ENCODE measurements at places on chromosomes 11 and 22. TPM values are rescaled to one million over a fixed set of nuclear protein-coding genes. Genes with fewer than 3 reads are reported as not detected.

The TRIM51 gene
- not detected for total RNA-seq

- H3K27me3 ChIP-seq = no peaks in the 10 kb centered on the region
- H3K27ac ChIP-seq = no peak overlapping the region
- no peaks in the 10 kb centered on the region for H3K36me3 ChIP-seq
- peak overlapping the region; percentile 90 for H3K4me3 ChIP-seq
- peaks cover 33% of the 10 kb centered on the region for H3K4me1 ChIP-seq
These were observed 1.4 kb upstream of the SERPINH1 start for GRCh38 chr11:75560644-75561043.

DNA sequence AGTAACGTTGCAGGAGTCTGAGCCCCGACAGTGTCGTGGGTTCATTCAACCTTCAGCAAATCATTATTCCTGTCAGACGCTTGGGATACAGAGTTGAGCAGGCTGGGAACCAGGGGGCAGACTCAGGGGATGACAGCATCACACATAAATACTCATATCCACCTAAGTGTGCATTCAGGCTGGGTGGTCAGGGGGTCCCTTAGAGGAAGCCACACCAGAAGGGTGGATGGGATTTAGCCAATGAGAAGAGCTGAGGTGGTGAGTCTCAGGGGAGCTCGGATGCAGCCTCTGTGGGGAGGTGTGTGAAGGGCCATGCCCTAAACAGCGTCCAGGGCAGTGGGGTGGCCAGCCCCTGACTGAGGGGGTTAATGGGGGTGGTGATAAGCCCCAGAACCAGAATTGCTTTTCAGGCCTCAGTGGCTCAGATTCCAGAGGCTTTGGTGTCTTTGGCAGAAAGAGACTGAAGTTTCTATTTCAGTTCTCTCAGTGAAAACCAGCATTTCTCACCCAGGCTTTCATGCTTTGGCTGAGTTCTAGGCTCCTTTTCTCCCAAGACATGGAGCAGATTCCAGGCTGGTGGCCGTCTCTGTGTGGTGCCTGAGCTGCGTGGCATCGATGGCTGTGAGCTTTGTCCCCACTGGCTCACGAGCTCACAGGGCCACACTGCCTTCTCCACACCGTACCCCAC lies 83.9 kb upstream of the CLDN5 start:
- no peak overlapping the region for H3K27ac ChIP-seq
- H3K36me3 ChIP-seq = no peaks in the 10 kb centered on the region

The RAB3IL1 gene
- not detected for total RNA-seq

GRCh38 chr11:61923166-61924063 lies 6.0 kb upstream of the RAB3IL1 start:
- no peaks in the 10 kb centered on the region for H3K36me3 ChIP-seq
- no peak overlapping the region for H3K27ac ChIP-seq
- no peak for DNase-seq

DNA sequence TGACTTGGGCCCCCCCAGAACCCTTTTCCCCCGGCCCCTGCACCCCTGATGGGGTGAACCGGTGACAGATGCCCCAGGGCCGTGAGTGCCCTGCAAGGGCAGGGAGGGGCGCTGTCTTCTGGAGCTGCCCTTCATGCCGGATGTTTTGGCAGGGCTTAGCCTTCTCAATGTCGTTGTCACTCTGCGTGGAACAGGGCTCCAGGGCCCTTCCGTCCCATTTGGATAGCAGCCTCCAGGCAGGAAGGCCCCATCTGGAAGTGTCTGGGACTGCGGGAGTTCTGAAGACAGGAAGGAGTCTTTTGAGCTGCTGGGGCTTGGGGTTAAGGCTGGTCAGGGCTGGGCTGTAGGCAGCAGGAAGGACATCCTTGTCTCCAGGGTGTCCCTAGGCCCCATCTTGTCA lies 4.6 kb downstream of the FRMD8 start:
- no peak overlapping the region for H3K4me3 ChIP-seq
- peaks cover 6% of the 10 kb centered on the region for H3K36me3 ChIP-seq
- no peak overlapping the region for H3K27ac ChIP-seq
- H3K4me1 ChIP-seq = peaks cover 35% of the 10 kb centered on the region

- H3K36me3 ChIP-seq = no peaks in the 10 kb centered on the region
- H3K27me3 ChIP-seq = no peaks in the 10 kb centered on the region
- H3K4me1 ChIP-seq = no peaks in the 10 kb centered on the region
These were observed 7.6 kb downstream of the NECTIN1 start for GRCh38 chr11:119721129-119722120.

GRCh38 chr11:69447786-69448185 lies 33.7 kb upstream of the LINC01488 start:
- H3K4me3 ChIP-seq = no peak overlapping the region
- H3K4me1 ChIP-seq = peaks cover 11% of the 10 kb centered on the region
- DNase-seq = no peak
- H3K27me3 ChIP-seq = peaks cover 38% of the 10 kb centered on the region
- H3K27ac ChIP-seq = no peak overlapping the region
- no peaks in the 10 kb centered on the region for H3K36me3 ChIP-seq

The SPECC1L gene
- total RNA-seq = 47.7 TPM

The PRODH gene
- not detected for total RNA-seq

DNA sequence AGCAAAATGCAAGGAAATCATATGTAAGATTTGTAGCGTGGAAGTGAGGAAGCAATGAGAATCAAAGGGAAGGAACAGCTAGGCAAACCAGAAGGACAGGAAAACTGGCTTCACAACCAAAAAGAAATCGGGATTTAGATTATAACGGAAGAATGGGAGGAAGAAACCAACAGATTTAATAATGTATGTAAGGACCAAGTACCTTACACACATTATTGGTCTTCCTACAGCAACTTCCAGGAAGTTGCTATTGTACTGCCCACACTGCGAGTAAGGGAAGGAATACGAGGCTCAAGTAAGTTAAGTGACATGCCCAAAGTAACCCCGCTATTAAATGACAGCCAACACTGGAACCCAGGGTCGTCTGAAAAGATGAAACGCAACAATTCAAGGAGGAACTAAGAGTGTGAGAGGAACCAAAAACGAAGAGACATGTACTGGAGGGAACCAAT lies 473 bp downstream of the TXN2 start:
- H3K36me3 ChIP-seq = peaks cover 10% of the 10 kb centered on the region
- peak overlapping the region; percentile 98 for H3K4me3 ChIP-seq
- peaks cover 15% of the 10 kb centered on the region for H3K4me1 ChIP-seq
- no peaks in the 10 kb centered on the region for H3K27me3 ChIP-seq
- peak overlapping the region; percentile 98 for H3K27ac ChIP-seq

DNA sequence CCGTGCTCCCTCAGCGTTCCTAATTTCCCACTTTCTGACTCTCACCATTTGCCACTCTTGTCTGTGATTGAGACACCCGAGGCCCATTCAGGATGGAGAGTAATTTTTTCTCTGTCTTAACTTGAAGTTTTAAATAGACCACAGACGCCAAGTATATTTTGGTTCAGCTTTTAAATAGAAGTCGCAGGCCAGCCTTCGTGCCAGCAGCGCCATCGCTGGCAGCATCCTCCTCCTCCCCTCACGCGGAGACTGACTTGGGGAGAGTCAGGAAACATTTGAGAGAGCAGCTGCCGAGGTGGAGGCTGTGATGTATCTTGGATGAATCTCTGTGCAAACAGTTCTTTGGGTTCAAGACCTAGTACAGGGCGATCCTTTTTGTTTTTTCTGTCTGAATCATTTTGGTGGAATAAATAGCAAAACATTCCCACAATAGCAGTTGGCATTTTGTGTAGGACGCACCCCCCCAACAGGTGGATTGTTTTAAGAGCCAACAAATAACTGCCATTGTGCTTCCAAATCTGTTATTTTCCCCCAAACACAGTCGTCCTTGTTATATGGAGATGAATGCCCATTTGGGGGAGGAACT lies 889 bp upstream of the DMC1 start:
- H3K4me3 ChIP-seq = peak overlapping the region; percentile 90
- no peaks in the 10 kb centered on the region for H3K27me3 ChIP-seq
- H3K27ac ChIP-seq = peak overlapping the region; percentile 92
- peak; percentile 41 for DNase-seq
- H3K4me1 ChIP-seq = peaks cover 19% of the 10 kb centered on the region

- no peak overlapping the region for H3K27ac ChIP-seq
- peaks cover 7% of the 10 kb centered on the region for H3K4me1 ChIP-seq
- H3K27me3 ChIP-seq = peaks cover 5% of the 10 kb centered on the region
- no peak for DNase-seq
These were observed 8.3 kb upstream of the ARL14EP start for GRCh38 chr11:30314625-30315024.

The OR52K2 gene
- total RNA-seq = not detected

The FAM180B gene
- not detected for total RNA-seq

DNA sequence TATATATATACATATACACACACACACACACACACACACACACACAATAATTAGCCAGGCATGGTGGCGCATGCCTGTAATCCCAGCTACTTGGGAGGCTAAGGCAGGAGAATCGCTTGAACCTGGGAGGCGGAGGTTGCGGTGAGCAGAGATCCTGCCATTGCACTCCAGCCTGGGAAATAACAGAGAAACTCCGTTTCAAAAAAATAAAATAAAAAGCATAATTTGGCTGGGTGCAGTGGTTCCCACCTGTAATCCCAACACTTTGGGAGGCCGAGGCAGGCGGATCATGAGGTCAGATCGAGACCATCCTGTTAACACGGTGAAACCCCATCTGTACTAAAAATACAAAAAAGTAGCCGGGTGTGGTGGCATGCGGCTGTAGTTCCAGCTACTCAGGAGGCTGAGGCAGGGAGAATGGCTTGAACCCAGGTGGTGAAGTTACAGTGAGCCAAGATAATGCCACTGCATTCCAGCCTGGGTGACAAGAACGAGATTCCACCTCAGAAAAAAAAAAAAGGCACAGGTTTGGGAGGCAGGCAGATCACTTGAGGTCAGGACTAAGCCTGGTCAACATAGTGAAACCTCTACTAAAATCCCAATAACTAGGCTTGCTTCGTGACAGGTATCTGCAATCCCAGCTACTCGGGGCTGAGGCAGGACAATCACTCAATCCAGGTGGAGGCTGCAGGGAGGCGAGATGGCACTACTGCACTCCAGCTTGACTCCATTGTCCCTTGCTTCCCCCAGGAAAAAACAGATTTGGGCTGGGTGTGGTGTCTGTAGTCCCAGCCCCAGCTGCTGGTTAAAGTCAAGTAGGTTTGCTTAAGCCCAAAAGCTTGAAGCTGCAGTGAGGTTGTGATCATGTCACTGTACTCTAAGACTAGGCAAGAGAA lies 11.8 kb upstream of the WDR74 start:
- peak; percentile 44 for DNase-seq
- peak overlapping the region; percentile 98 for H3K4me3 ChIP-seq
- H3K27me3 ChIP-seq = peaks cover 35% of the 10 kb centered on the region

The CD3G gene
- total RNA-seq = 133 TPM

The OR5P2 gene
- total RNA-seq = not detected

DNA sequence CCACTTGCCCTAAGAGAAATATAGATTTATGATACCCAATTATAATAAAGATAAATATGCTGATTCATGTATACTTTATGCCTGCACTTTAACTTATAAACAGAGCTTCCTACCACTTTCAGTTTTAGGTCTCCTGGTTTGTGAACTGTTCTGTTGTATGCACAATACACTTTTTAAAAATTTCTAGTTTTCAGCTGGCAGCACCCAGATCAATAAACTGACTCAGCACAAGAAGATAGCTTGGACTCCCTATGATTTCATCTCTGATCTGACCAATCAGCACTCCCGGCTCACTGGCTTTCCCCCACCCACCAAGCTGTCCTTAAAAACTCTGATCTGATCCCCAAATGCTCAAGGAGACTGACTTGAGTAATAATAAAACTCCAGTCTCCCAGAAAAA lies 33.5 kb upstream of the FAM181B start:
- DNase-seq = no peak
- H3K36me3 ChIP-seq = no peaks in the 10 kb centered on the region
- no peak overlapping the region for H3K4me3 ChIP-seq

DNA sequence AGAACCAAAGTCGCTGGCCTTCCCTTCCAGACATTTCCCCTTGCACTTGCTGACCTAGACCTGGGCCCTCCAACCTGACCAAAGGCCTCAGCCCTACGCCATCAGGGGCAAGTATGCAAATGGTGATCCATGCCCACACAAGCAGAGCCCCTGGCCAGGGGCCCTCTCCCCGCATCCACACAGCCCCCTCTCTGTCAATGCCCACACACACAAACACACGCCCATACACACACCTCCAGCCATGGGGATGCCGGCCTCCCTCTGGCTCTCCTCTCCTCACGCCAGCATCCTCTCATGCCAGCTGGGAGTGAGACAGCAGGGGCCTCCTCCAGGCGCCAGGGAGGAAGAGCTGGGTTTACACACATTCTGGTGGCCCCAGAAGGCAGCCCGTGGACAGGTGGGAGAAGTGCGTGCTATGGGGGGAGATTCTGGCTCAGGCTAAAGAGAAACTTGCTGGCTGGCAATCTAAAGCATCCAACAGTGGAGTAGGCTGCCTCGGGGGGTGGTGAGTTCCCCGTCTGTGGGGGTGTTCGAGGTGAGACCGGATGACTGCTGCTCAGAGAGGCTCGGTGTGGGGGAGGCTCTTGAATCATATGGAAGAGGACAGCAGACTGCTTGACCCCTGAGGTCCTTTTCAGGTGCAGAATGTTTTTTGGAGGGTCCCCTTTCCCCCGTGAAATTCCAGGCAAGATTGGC lies 4.8 kb downstream of the NRXN2 start:
- peaks cover 70% of the 10 kb centered on the region for H3K27me3 ChIP-seq
- H3K4me3 ChIP-seq = no peak overlapping the region
- no peak for DNase-seq
- H3K27ac ChIP-seq = no peak overlapping the region
- peaks cover 5% of the 10 kb centered on the region for H3K4me1 ChIP-seq

GRCh38 chr22:42586381-42586780 lies 28.3 kb downstream of the POLDIP3 start:
- no peak overlapping the region for H3K4me3 ChIP-seq
- peaks cover 17% of the 10 kb centered on the region for H3K36me3 ChIP-seq
- H3K4me1 ChIP-seq = peaks cover 9% of the 10 kb centered on the region
- peak overlapping the region; percentile 13 for H3K27ac ChIP-seq

GRCh38 chr11:119368121-119369034 lies 13.1 kb downstream of the USP2 start:
- no peak overlapping the region for H3K27ac ChIP-seq
- DNase-seq = no peak
- H3K36me3 ChIP-seq = no peaks in the 10 kb centered on the region
- H3K27me3 ChIP-seq = peaks cover 56% of the 10 kb centered on the region

The TMPRSS5 gene
- total RNA-seq = 0.28 TPM

GRCh38 chr11:10038521-10039302 lies 255.3 kb downstream of the SBF2 start:
- peaks cover 14% of the 10 kb centered on the region for H3K36me3 ChIP-seq
- H3K27ac ChIP-seq = no peak overlapping the region
- H3K27me3 ChIP-seq = no peaks in the 10 kb centered on the region
- no peak for DNase-seq

DNA sequence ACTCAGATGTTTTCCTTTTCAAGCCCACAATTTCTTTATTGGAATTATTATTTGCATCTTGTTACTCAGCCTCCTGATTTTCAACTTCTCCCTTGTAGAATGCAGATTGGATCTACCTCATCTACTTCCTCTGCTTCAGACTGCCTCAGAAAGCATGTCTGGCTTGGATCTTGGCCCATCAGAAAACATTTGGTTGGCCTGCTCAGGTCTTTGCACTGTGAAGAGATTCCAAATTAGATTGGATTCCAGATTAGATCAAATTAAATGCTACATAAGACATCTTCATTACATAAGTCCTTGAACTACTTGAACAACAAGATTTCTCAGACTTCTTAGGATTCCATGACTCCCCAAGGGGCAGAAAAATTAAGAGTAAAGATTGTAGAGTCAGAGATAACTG lies 358.0 kb downstream of the DLG2 start:
- no peak overlapping the region for H3K27ac ChIP-seq
- no peak overlapping the region for H3K4me3 ChIP-seq
- DNase-seq = no peak
- no peaks in the 10 kb centered on the region for H3K4me1 ChIP-seq
- H3K36me3 ChIP-seq = no peaks in the 10 kb centered on the region

- H3K27me3 ChIP-seq = no peaks in the 10 kb centered on the region
- no peak overlapping the region for H3K4me3 ChIP-seq
- no peak overlapping the region for H3K27ac ChIP-seq
- peaks cover 6% of the 10 kb centered on the region for H3K4me1 ChIP-seq
These were observed 74.3 kb downstream of the GRAMD1B start for GRCh38 chr11:123504401-123504800.

All from activated naive CD8-positive, alpha-beta T cell treated with anti-CD3 and anti-CD28 coated beads for 36 hours (primary cell).